ENCODE measurements at places on chromosomes 4 and X.

GRCh38 chr4:74975848-74976824 is 43.2 kb downstream of the PARM1 start:
- DNase-seq: no peak

- no peak for DNase-seq
These were observed 32.3 kb downstream of the ADGRA3 start for GRCh38 chr4:22483551-22483981.

DNA sequence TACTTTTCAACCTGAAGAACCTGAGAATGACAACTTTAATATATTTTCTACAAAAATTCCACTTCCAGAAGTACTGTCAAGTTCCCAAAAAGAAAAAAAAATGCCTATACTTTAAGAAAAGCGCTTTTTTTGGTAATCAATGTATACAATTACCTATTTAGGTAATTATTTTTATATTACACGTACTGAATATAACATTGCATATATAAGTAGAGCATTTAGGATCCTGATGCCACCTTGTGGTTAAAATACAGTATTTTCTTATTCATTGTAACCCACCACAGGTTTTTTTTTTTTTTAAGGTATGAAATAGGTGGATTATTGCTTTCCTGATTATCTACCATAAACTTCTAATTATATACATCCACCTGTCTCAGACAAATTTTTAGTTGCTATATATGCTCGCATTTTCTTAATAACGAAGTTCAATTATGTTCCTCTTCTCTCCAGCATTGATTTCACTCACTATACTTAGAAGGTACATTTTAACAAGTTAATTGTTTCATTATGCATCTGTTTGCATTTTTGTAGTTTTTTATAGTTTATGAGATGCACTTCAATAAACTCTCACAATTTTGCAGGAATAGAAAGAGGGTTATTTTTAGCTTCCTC is 5.2 kb downstream of the MAP9 start:
- DNase-seq: no peak

DNA sequence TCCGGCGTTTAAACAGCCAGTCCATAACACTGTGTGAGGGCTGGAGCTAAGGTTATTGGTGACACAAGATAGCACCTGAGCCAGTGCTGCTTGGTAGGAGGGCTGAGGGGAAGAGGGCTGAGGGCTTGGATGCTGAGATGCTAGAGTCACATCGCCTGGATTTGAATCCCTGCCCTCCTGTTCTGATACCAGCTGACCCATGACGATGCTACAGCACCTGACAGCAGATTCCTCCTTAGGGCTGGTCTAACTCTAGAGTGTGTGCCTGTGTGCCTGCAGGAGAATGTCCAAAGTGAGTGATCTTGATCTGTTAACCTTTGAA is 102.5 kb downstream of the PTTG2 start:
- DNase-seq: no peak

GRCh38 chr4:8747467-8748235 is 124.0 kb downstream of the HMX1 start:
- DNase-seq: no peak

GRCh38 chr4:7687796-7688195 is 251.9 kb downstream of the AFAP1 start:
- no peak for DNase-seq

DNA sequence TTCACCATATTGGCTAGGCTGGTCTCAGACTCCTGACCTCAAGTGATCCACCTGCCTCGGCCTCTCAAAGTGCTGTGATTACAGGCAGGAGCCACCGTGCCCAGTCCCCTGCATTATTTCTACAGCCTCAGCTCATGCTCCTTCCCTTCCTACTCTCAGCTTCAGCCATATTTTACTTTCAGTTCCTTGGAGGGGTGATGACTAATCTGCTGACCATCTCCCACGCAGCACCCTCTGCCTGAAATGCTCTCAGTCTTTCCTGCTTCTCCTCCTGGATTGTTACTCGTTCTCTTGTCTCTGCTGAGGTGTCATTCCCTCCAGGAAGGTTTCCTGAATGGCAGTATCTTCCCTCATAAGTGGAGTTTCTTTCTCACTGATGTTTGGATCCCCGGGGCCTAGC is 63.3 kb downstream of the MOSPD2 start:
- DNase-seq: no peak

DNA sequence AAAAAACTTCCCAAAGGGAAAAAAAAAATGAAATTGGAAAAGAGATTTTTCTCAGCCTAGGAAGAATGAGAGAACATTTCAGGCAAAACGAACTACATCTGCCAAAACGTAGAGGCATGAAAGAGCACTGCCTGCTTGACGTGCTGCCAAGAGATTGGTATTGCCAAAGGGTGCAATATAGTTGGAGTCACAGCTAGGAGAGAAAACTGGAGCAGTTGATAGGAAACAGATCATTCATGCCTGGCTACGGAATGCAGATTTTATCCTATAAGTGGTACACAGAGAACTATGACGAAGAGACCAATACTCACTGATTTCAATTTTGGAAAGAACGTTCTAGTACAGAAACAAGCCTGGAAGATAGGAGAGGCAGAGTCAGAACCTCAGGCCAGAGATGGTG is 68.4 kb upstream of the IQCM start:
- no peak for DNase-seq

- DNase-seq: no peak
These were observed 6.0 kb downstream of the RPA4 start for GRCh38 chrX:96889726-96890125.

DNA sequence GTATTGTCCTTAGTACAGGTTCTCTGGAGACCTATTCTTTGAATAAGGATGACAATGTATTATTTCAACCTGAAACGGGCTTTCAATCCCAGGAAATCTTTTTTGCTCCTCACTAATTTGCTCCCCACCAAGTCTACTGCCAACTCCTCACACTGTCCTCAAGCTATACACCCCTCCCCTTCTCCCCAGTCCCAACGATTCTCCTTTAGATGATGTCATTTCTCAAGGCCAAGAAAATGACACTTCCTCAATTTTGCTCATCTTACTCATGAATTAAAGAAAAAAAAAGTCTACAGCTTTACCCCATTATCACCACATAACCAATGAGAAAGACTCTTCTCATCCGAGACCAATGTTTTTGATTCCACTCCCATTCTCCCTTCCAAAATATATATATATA is 20.6 kb downstream of the AP1S2 start:
- DNase-seq: no peak

GRCh38 chr4:71415491-71415890 is 76.7 kb downstream of the SLC4A4 start:
- DNase-seq: no peak

GRCh38 chrX:136865270-136866158 is 15.0 kb downstream of the RBMX start:
- no peak for DNase-seq

- no peak for DNase-seq
These were observed 18.7 kb downstream of the RASGEF1B start for GRCh38 chr4:81453024-81453423.

DNA sequence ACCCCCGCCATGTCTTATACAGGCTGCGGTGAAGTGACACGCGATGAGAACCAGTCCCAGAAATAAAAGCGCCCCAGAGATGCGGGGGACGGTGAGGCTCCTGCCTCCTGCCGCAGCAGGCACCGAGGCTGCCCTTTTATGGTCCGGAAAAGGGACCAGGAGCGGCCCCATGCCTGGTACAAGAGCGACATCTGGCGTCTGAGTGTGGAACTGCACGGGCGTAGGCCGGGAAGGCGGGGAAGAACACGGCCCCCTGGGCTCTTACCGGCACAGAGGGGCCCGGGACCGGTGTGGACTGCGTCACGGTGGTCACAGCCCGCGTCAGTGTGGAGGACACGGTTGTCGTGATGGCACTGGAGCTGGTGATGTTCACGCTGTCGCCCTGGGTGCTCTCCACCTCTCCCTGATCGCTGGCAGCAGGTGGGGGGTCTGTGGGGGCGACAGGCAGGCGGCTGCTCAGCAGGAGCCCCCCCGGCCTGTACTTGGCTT is 8.9 kb upstream of the RENBP start:
- DNase-seq: peak; percentile 82

- DNase-seq: no peak
These were observed 47.4 kb upstream of the GPM6B start for GRCh38 chrX:13864264-13864663.

DNA sequence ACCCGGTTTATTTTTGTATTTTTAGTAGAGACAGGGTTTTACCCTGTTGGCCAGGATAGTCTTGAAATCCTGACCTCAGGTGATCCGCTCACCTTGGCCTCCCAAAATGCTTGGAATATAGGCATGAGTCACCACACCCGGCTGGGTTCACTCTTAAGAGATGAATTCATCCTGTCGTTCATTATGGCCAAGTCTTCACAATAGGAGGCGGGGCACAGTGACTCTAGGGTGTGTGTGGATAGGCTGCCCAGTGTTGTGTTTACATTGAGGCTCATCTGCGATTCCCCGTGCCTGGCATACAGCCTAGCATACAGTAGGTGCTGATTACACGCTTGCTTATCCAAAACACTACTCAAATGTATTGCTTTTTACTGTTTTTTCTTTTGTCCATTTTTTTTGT is 41.3 kb upstream of the IGFBP7 start:
- no peak for DNase-seq

DNA sequence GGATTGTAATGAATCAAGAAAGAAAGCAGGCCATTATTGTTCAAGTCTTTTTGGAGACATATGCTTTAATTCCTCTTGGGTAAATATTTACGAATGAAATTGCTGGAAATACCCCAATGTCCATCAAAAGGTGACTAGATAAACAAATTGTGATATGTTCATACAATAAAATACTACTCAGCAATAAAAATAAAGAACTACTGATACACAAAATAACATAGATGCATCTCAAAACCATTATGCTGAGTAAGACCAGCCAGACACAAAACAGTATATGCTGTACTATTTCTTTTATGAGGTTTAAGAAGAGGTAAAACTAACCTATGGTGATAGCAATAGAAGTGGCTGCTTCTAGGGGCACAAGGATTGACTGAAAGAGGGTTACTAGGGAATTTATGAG is 28.8 kb upstream of the JADE1 start:
- DNase-seq: no peak

DNA sequence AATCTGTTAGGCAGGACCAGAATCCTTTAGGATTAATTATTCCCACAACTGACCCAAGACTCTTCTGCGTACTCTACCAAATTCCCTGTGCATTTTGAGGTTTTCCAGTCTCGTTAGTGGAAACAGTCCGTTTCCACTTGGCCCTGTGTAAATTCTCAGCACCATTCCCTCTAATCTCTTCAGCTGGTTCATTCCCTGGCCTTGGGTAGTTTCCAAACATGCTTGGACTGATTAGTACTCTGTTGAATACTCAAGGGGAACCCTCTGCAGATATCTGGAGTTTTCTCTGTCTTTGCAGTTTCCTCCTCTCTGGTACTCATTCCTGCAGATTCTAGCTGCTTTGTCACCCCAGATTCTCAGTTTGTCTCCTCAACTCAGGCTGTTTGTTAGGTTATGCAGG is 80.4 kb downstream of the ZFX start:
- no peak for DNase-seq

DNA sequence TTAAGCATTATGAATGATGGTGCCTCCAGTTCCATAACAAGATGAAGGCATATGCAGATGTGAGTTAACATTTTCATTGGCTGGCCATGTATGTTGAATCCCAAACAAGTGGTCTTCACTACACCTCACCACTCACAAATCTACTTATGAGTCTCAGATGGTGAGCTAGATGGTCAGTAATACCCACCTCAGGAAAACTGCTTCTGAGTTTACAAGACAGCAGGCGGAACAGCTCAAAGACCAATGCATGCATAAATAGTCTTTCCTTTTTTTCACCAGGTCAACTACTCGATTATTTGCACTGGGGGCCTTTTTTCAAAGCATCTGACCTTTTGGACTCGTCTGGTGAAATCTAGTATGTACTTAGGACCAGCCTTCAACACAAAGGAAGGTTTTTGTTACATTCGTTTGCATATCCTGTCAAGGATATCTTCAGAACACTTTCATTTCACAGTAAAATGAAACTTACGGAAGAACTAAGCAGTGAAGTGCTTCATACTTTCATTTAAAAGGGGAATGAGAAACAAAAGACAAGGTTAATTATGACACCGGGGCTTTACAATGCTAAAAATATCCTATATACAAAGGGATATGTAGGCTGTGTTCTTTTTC is 23.1 kb upstream of the TLR7 start:
- no peak for DNase-seq

DNA sequence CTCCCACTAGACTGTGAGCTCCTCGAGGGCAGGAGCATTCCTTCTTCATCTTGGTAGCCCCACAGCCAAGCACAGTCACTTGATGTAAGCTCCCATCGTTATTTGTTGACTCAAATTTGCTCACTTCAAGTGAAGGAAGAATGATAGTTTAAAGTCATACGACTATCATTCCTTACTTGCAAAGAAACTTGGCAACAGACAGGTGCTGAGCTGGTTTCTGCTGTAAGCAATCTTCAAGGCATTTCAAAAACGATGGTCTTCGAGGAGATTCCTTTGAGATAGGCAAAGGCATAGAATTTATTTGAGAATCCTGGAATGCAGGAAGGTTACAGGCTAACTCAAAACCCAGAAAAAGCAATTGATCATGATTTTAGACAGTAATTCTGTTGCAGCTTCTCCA is 64.8 kb downstream of the QDPR start:
- no peak for DNase-seq

DNA sequence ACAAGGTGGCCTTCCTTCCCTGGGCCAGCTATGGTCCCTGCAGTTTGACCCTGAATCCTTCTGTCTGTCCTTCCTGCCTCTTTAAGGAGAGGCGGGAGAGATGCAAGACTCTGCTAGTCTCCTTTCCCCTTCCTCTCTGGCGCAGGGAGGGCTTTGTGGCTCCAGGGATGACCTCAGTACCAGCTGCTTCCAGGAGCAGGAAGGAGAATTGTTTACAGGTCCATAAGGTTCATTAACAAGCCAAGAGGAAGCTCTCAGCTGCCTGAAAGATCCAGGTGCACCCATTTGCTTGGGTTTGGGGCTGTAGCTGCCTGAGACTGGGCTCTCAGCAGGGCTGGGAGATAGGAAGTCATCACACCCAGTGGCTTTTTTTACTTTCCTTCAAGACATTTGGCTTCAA is 4.0 kb upstream of the FATE1 start:
- DNase-seq: no peak

GRCh38 chr4:165208741-165209388 is 1.5 kb downstream of the KLHL2 start:
- peak; percentile 38 for DNase-seq

- no peak for DNase-seq
These were observed 26.5 kb upstream of the MRFAP1 start for GRCh38 chr4:6613676-6614651.

- DNase-seq: no peak
These were observed 37.2 kb downstream of the FRMD7 start for GRCh38 chrX:132090403-132091159.

GRCh38 chr4:8136972-8137710 is 21.5 kb downstream of the ABLIM2 start:
- no peak for DNase-seq

GRCh38 chr4:78693777-78694456 is 82.2 kb upstream of the BMP2K start:
- no peak for DNase-seq

DNA sequence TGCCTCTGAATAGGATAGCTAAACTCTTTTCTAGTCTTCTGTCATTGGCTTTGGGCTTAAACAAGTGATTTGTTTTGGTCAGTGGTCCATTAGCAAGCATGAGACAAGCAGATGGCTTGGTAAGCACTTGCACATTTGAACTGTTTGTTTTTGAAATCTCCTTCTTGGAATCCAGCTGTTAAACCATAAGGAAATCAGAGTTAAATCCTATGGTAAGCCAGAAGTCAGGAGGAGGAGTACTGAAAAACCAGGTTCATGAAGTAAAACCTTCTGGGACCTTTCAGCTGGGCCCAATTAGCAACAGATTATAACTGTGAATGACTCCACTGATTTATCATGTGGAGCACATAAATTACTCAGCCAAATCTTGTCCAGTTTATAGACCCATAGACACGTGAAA is 1042.5 kb upstream of the PABPC4L start:
- no peak for DNase-seq

GRCh38 chr4:158789853-158790252 is 21.0 kb downstream of the FNIP2 start:
- DNase-seq: no peak

Measured in CD4-positive, alpha-beta T cell treated with Interleukin-17A for 4 hours (primary cell).